CD4-positive, alpha-beta T cell treated with Interleukin-4 for 4 hours (primary cell): ENCODE measurements at places on chromosomes 4 and X.

DNA sequence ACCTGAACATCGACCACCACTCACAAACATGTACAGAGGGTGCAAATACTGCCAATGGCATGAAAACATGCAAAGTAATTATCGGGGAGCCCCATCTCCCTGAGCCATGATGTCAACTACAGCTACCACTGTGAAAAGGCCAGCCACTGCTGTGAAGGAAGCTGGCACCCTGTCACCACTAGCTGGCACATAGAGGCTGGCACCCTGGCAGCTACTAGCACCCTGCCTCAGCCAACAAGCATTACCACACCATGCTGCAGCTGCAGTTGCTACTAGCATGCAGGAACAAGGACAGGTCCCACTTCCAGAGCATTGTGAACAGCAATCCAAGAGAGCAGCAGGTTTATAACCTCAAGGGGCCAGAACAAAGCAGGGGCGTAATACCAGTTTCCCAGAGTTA lies 81.4 kb downstream of the PRR32 start:
- no peak for DNase-seq

- peak; percentile 79 for DNase-seq
Measured at GRCh38 chrX:72126539-72127140, 5.1 kb downstream of the RTL5 start.

GRCh38 chr4:72507167-72507566 lies 61.9 kb downstream of the ADAMTS3 start:
- no peak for DNase-seq

DNA sequence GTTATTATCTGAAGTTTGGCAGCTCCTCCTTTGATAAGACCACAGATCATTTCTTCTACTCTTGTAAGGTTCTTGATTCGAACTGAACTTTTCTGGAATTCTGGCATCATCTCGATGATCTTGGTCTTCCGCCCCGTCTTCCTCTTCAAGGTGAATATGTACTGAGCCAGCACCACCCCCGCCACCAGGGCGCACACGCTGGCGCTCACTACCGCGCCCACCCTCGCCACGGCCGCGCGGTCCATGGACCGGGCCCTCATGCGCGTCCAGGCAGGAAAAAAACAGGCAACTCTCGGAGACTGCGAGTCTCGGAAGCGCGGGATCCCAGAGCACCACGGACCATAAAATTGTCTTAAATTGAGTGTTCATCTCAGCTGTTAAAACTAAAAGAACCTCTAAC lies 458.4 kb upstream of the NDST3 start:
- DNase-seq, result no peak

GRCh38 chr4:164892018-164892417 lies 15.0 kb downstream of the APELA start:
- DNase-seq, result no peak

- no peak for DNase-seq
Measured at GRCh38 chrX:151984902-151985301, 10.4 kb upstream of the GABRE start.

DNA sequence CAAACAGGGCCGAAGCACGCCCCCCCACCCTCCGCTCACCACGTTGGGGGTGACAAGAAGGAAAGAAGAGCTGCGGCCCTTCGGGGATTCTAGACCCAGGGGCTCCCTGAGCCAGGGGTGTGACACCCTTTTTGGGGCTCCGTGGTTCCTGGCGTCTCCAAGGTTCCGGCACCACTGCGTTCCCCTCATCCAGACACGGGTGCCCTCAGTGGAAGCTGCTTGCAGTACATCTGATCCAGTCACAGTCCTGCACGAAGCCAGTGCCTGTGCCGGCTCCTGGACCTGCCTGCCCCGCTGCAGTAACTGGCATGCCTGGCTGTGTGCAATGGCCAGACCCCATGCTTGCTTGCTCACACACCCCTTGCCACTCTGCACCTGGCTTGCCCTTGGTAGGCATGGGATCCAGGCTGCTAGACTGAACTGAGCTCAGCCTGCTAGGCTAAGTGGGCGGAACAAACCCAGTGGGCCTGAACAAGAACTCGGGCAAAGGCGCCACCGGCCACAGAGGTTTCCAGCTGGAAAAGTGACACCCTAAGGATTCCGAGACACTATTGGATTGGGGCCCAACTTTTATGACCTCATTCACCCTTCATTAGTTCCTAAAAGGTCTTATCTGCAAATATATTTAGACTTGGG lies 420.4 kb upstream of the AGA start:
- DNase-seq, result no peak

DNA sequence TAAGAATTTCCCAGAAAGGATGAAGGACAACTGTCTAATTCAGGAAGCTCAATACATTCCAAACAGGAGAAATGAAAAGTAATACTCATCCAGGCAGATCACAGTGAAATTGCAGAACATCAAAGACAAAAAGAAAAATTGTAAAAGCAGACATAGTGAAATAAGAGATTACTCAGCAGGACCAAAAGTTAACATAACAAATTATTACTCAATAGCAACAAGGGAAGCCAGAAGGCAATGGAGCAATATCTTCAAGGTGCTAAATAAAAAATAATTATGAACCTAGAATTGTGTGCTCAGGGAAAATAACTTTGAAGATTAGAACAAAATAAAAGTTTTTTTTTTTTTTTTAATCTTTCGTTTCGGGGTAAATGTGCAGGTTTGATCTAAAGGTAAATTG lies 30.5 kb upstream of the ENPP6 start:
- DNase-seq, result no peak

DNA sequence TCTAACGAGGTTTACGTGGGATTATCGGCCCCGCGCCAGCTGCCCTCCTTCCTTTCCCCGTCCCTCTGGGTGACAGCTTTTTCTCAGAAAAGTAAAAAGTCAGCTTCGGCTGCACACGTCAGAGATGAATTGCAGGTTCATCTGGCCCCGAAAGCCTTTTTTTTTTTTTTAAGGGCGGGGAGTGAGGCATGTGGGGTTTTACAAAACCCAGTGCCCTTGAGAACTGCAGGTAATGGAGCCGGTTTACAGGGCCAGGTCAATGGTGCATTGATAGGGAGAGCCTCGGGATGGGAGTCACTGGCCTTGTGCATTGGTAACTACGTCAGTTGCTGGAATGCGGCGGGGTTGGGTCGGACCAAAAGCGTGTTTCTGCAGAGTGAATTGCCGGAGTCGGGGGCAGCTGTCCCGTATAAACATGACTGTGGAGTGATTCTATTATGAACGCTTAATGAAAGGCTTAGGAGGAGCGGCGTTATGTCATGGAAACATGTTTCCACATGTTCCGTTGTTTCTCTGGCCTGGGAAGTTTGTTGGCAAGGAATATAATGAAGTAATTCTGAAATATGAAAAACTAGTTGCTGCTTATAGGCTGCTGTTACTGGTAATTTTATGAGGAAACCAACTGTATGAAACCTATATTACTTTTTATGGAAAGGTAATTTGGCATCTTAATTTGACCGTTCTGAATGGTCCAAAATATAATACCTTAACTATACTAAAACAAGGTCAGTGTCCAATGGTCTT lies 1.1 kb downstream of the HSPA4L start:
- DNase-seq, result no peak

DNA sequence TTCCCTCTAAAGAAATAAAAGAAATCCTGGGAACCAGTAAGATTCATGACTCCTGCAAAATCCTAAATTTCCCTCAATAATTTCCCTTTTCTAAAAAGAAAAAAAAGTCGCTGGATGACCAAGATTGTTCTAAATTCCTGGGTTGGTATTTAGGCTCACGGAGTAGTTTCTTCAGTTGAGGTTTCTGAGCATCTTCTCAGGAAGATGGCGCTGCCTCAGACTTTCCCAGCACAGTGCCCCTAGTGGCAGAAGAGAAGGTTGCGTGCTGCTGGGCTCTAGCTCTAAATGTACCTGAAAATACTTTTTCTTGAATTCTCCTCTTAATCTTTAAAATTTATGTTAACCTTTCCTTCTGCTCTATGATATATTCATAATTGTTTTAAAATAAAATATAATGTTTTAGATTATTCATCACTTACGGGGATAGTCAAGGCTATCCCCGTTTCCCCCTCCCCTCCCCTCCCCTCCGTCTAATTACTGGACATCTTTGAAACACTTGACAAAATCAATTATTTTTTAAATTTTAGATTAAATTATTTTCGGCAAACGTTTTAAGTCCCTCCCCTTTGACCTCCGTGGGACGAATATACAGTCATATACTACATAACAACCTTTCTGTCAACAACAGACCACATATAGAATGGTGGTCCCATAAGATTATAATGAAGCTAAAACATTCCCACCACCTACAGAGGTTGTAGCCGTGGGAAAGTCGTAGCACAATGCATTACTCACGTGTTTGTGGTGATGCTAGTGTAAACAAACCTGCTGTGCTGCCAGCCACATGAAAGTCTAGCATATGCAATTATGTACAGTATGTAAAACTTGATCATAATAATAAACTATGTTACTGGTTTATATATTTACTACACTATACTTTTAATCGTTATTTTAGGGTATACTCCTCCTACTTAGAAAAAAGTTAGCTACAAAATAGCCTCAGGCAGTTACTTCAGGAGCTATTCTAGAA lies 41.0 kb upstream of the GATB start:
- DNase-seq, result peak; percentile 56

DNA sequence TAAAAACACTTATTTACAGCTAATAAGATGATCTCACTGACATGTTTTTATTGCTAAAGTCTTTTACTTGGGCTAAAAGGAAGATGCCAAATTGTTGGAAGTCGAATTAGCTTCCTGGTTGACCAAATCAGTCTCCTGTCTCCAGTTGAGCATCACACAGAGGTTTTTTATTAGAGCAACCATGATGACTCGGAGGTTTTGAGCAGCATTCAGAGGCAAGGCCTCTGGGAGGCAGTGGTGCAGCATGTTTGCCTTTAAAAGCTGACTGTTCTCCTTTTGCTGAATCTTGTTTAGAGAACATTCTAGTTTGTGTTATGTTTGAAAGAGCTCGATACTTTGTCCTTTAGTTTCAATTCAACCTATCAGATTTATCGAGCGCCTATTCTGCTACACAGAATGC lies 2.1 kb downstream of the UCHL1 start:
- DNase-seq, result no peak

DNA sequence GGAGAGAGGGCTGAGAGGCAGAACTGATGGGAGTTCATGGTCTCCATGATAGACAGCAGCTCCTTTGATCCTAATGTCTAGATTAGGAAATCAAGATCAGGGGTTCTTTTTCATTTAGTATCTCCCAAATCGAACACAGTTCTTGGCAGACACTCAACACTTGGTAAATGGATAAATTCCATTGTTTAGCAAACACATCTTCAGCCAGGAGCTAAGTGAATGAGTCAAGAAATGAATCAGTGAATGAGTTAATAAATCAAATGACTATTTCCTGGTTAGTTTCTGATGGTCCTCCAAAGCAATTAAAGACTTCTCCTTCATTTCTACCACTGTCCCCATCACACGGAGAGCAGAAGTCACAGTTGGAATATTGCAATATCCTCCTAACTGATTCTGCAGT lies 120.0 kb upstream of the SHISA3 start:
- no peak for DNase-seq

- no peak for DNase-seq
Measured at GRCh38 chrX:121987163-121987562, 939.8 kb downstream of the GLUD2 start.

DNA sequence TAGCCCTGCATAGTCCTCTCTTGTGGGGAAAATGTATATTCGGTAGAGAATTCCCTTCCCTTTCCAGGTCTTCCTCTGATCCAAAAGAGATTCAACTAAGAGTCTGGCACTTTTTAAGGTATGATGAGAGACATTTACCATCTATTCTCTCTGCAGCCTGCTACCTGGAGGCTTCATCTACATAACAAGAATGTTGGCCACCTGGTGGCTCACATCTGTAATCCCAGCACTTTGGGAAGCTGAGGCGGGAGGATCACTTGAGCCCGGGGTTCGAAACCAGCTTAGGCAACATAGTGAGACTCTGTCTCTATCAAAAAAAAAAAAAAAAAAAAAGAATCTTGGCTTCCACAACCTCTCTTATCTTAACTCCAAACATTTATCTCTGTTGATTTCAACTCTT lies 40.4 kb upstream of the NOCT start:
- DNase-seq, result no peak

- DNase-seq, result no peak
Measured at GRCh38 chrX:5595570-5595969, 633.1 kb downstream of the NLGN4X start.

DNA sequence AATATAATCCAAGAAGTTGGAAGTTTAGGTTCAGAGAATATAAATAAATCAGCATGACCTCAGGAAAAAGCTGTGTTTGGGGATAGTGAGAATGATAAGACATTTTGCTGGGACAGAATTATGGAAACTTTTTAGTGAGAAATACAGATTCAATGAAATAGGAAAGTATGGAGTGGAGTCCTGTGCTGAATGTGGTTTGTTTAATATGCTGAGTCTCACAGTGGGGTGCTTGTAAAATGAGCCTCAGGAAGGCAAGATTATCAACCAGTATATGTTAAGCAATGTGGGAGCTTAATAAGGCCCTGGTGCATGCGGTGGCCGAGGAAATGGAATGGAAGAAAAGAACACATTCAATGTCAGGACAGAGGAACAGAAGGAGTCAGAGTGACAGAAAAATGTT lies 1554.7 kb upstream of the TENM3 start:
- DNase-seq, result no peak
